ENCODE measurements at places on chromosomes 5 and 9. TPM values are rescaled to one million over a fixed set of nuclear protein-coding genes. Genes with fewer than 3 reads are reported as not detected.

DNA sequence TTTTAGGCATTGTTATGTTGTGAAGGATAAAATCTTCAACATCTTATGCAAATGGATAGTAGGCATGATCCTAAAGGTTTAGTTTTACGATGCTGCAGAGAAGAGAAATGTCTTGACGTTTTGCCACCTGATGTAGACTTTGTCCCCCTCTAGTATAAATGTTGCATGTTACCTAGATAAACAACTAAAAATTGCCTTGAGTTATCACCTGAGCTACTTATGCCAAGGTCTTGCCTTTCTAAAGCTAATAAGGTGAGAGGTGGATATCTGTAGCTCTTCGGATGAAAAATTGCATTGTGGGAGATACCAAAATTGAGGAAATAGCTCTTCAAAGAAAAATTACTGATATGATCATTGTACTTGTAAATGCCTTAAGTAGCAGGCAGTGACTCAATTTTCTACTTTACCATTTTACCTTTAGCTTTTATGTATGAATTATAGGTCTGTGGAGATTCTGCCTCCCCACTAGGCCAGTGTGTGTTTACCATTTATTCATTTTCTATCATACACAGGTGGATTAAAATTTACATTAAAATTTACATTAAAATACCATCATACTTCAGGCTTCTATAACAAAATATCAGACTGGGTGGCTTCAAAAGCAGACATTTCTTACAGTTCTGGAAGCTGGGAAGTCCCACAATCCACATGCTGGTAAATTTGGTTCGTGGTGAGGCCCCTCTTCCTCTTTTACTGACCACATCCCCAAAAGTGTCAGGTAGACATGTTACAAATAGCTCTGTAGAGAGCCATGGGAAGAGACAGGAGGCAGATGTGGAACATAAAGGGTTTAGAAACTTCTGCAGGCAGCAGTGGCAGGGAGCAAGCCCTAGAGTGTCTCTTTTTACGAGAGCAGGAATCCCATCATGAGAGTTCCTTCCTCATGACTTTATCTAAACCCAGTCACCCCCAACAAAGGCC is 100.7 kb upstream of the ERBIN start:
- no peaks in the 10 kb centered on the region for H3K4me1 ChIP-seq
- H3K36me3 ChIP-seq, result no peaks in the 10 kb centered on the region
- no peak for DNase-seq
- no peaks in the 10 kb centered on the region for H3K27me3 ChIP-seq
- no peak overlapping the region for H3K27ac ChIP-seq

GRCh38 chr5:139682016-139682975 is 34.1 kb downstream of the CXXC5 start:
- peaks cover 73% of the 10 kb centered on the region for H3K36me3 ChIP-seq
- DNase-seq, result no peak
- H3K27me3 ChIP-seq, result no peaks in the 10 kb centered on the region
- peaks cover 96% of the 10 kb centered on the region for H3K4me1 ChIP-seq

DNA sequence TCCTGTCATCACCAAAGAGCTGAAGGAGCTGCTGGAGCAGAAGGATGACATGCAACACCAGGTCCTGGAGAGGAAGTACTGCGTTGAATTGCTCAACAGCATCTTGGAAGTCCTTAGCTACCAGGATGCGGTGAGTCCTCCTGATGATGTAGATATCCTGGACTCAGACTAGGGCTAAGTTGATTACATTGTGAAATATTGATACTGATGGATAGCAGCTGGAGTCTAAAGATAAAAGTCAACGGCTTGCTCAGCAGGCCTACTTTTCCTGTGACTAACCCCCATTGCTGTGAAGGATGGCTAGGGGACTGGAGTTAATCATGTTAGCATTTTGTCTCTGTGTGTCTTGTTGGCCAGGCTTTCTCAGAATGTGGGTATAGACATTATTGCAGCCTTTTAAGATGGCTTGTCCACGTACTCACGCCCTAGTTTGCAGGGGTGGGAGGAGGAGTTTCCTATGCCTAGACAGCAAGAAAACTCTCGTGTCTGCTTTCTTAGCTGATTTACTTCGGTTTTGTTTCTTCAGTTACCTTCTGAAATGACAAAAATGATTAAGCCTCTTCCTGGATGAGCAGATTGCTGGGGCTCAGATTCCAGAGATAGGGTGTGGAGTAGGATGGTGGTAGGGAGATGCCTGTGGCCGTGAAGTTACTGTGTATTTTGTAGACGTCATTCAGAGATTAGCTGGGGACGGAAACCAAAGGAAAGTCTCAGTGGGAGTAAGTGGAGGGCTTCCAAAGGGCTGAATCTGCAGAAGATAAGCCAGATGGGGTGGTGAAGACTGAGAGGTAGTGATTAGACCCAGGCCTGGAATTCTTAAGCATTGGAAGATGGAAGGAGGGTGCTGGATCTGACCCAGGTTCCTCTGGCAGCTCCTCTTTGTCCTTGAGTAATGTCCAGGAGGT is 166.3 kb downstream of the DOCK2 start:
- no peak for DNase-seq
- no peaks in the 10 kb centered on the region for H3K4me1 ChIP-seq
- H3K27me3 ChIP-seq, result no peaks in the 10 kb centered on the region
- no peaks in the 10 kb centered on the region for H3K36me3 ChIP-seq
- no peak overlapping the region for H3K4me3 ChIP-seq

- H3K4me1 ChIP-seq, result no peaks in the 10 kb centered on the region
- H3K36me3 ChIP-seq, result peaks cover 12% of the 10 kb centered on the region
- H3K27me3 ChIP-seq, result no peaks in the 10 kb centered on the region
- no peak overlapping the region for H3K4me3 ChIP-seq
- DNase-seq, result no peak
- H3K27ac ChIP-seq, result no peak overlapping the region
Measured at GRCh38 chr5:69136293-69136692, 30.7 kb upstream of the CCNB1 start.

- no peak overlapping the region for H3K27ac ChIP-seq
- no peaks in the 10 kb centered on the region for H3K36me3 ChIP-seq
Measured at GRCh38 chr5:29588236-29588635, 1605.2 kb upstream of the CDH6 start.

DNA sequence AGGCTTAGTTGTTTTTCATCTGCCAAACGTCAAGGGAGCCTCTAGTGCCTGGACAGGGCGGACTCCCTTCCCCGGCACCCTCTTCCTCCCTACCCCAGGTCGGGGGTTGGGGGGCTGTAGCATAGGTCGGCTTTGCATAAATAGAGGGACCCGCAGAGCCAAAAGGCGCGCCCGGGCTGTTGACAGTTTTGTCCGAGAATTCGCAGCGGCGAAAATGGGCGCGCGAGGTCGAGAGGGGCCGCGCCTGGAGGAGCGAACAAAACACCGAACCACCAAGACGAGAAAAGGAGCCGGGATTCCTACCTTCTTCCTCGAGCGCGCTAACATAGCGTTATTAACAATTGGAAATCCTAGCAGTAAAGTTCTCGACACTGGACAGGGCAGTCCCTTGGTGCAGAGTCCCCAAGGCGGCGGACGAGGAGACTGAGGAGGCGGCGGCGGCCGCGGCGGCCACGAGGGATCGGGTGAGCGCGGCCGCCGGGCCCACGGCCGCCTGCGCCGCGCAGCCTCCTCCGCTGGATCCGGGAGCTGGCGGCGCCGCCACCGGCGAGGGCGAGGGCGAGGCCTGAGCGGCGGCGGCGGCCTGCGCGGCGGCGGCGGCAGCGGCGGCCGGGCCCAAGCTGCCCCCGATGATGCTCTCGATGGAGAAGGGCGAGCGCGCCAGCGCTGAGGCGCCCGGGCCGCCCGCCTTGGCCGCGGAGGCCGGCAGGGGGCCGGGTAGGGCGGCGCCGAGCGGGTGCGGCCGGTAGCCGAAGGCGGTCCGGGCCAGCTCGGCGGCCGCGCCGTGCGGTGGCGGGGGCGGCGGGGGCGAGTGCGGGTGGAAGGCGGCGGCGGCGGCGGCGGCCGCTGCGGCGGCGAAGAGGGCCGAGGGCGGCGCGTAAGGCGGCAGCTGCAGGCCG is 1.7 kb downstream of the FOXD1 start:
- H3K4me3 ChIP-seq, result peak overlapping the region; percentile 54
- H3K27ac ChIP-seq, result peak overlapping the region; percentile 52
- H3K27me3 ChIP-seq, result peaks cover 88% of the 10 kb centered on the region
- no peaks in the 10 kb centered on the region for H3K36me3 ChIP-seq

GRCh38 chr5:178931846-178932760 is 8.9 kb upstream of the ZNF454 start:
- no peak for DNase-seq
- H3K36me3 ChIP-seq, result peaks cover 18% of the 10 kb centered on the region
- no peak overlapping the region for H3K4me3 ChIP-seq
- no peaks in the 10 kb centered on the region for H3K27me3 ChIP-seq
- H3K27ac ChIP-seq, result no peak overlapping the region

- H3K36me3 ChIP-seq, result no peaks in the 10 kb centered on the region
- no peaks in the 10 kb centered on the region for H3K27me3 ChIP-seq
- no peak overlapping the region for H3K4me3 ChIP-seq
- H3K27ac ChIP-seq, result no peak overlapping the region
Measured at GRCh38 chr5:173758676-173759075, 129.5 kb upstream of the CPEB4 start.

DNA sequence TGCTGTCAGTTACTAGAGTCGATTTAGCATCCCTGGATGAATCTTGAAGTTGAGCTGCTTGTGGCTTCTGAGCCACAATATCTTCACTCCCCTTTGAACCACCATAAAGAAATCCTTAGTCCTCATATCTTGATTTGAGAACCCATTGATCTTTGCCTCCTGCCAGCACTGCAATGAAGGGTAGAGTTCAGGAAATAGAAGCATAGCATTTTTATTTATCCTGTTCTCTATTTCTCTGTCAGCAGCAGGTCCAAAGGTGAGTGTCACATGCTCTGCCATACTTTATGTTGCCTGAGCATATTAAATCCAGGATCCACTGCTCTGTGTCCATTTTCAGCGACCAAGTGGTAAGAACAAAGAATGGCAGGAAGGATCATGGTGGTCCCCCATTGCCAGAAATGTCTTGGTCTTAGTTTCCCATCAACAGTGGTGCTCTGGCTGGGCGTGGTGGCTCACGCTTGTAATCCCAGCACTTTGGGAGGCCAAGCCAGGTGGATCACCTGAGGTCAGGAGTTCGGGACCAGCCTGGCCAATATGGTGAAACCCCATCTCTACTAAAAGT is 80.2 kb upstream of the PANK3 start:
- H3K4me3 ChIP-seq, result no peak overlapping the region
- no peak for DNase-seq
- H3K4me1 ChIP-seq, result peaks cover 2% of the 10 kb centered on the region

DNA sequence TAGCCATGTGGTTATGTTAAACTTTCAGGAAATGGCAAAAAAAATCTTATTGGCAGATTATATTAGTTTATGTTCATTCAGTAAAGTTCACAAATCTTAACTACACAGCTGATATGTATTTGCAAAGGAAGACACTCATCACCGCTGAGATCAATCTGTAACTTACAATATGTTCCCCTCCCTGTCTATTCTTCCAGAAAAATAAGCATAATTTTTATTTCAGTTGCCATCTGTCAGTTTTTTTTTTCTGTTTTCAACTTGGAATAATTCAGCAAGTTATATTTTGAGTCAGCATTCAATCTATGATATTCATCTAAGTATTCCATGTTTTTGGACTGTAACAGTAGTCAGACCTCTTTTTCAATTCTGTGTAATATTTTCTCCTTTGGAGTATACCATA is 1019.9 kb upstream of the PTPRD start:
- H3K27ac ChIP-seq, result no peak overlapping the region
- DNase-seq, result peak; percentile 73
- H3K27me3 ChIP-seq, result no peaks in the 10 kb centered on the region
- no peaks in the 10 kb centered on the region for H3K4me1 ChIP-seq
- H3K36me3 ChIP-seq, result no peaks in the 10 kb centered on the region
- H3K4me3 ChIP-seq, result no peak overlapping the region

SIGMAR1 gene
- 45.5 TPM for total RNA-seq

TCF7 gene
- 0.79 TPM for total RNA-seq

IL13 gene
- total RNA-seq, result not detected

CDKN2A gene
- total RNA-seq, result 0.40 TPM

CERCAM gene
- total RNA-seq, result 27.5 TPM
